ENCODE measurements at places on chromosomes 7 and 10.

DNA sequence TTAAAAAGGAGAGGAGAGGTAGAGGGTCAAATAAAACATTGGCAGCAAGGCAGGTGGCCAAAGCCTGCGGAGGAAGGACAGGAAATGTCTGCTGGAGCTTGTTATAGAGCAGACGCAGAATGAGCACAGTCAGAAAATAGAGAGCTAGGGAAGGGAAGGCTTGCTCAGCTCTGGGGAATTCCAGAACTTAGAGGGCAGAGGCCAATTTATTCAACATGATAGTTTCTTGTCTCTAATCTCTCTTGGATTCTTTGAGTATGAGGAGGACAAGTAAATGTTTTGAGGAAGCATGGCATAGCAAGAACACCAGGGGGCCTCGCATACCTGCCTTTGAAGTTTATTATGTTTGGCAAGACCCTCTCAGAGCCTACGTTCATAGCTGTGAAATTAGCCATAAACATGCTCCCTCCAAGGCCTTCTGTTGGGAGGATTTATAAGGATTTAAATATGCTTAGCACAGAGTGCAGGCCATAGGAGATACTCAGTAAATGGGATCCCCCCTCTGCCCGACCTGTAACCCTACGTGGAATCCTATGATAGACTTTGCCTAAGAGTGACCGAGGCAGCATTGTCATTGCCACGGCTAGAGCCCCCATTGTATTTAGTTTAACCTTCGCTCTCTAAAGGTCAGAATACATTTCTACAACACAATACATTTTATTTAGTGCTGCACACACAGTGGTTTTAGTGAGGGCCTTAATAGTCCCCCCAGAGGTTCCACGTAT, 293.9 kb downstream of the CCDC3 start:
- DNase-seq = peak; percentile 63

GRCh38 chr10:94093286-94093905, 99.7 kb downstream of the PLCE1 start:
- DNase-seq = no peak

DNA sequence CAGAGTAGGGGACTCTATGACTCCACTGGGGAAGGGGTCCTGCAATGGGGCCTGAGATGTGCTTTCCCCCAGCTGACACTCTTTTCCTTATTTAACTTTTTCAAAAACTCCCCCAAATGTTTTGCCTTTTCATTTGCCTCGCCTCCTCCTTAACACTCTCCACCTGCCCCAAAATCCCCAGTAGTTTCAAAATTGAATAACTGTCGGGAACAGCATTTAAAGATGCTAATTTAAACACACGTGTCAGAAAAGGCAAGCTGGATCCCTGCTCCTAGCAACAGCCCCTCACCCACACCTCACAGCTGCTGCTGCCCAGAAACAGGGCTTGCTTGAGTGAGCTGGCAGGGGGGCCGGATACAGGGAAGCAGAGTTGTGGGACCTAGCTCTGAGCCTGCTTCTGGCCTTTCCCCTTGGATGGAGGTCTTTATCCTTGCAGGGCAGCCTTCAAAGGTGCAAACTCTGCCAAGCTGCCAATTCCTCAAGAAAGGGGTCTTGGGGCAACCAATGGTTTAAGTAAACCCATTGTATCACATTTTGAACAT, 115.3 kb downstream of the KCNMA1 start:
- no peak for DNase-seq

- DNase-seq = peak; percentile 89
These were observed 91.9 kb upstream of the MBL2 start for GRCh38 chr10:52864201-52865106.

DNA sequence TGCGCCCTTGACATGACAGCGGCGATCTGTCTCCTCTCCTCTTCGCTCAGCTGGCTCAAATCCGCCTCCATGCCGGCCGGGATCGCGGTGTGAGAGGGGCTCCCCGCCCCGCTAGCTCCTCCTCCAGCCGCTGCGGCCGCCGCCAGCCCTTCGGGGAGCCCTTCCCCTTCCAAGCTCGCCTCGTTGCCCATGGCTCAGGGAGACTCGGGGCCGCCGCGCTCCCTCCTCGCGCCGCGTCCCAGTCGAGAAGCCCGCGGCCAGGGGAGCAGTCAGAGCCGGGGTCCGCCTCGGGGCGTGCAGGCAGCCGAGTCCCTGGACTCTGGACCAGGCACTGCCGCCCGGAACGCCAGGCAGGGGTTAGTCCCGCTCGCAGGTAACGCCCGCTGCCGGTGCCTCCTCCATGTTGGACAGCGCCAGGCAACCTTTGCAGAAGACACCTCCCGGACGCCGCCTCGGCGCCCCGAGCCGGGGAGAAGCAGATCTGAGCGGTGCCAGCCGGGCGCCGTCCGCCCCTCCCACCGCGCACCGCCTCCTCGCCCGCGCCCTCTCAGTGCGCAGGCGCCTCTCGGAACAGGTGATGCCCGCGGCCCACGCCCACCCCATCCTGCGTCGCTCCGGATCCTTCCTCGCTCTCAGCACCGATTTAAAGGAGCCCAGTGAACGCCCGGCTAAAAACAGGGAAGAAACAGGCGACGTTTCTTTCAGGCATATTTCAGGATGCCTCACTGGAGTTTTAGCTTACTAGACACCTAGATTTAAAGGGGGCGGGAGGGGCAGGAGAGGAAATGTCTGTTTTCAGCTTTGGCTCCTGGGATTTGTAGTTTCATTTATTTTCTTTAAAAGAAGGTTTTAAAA, at the start of gene PCLO:
TSS of gene PCLO (minus strand) at position 483 of the 855 bp plus-strand sequence. CDS start at position 191, 292 bp downstream.
- DNase-seq = peak; percentile 67

DNA sequence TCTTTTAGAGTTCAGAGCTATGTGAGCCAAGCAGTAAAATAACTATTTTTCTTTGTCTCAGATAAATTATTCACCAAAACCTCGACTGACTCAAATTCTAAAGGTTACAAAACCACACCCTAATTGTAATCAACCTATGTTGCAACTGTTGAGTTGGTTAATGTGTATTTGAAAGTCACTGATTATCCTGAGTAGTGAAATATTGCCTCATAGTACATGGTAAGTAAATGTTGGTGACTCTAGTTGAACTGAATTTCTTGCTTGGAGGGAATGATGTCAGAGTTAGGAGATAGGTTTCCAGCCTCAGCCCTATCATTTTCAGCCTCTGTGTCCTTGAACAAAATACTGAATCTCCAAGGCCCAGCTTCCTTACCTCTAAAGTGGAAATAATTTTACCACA, 3.0 kb upstream of the CYP2C18 start:
- no peak for DNase-seq

GRCh38 chr7:139016931-139017511, 18.8 kb downstream of the ZC3HAV1L start:
- DNase-seq = peak; percentile 29

GRCh38 chr7:107446988-107447387, 22.9 kb upstream of the GPR22 start:
- DNase-seq = no peak

DNA sequence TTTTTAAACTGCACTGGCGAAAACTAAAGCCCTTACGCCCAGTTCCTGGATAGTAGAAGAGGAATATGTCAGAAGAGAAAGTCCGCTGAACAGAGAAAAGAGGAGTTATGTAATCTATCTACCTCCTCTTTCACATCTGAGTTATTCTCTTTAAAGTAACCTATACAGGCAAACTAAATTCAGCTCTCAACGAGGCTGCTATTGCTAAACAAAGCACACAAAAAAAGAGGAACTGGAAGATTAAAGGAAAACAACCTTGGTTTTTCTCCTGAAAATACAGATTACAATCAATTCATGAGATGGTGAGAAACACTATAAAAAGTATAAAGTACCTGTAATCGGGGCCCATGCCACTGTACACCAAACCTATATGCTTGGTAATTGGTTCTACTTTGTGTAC, 5.8 kb downstream of the PSMA2 start:
- no peak for DNase-seq

- DNase-seq = no peak
These were observed 62.4 kb upstream of the PDK4 start for GRCh38 chr7:95658676-95659075.

GRCh38 chr7:80159802-80160201, 25.2 kb downstream of the GNAI1 start:
- DNase-seq = no peak

- DNase-seq = no peak
These were observed 9.7 kb downstream of the ATP6V0E2 start for GRCh38 chr7:149883452-149883861.

DNA sequence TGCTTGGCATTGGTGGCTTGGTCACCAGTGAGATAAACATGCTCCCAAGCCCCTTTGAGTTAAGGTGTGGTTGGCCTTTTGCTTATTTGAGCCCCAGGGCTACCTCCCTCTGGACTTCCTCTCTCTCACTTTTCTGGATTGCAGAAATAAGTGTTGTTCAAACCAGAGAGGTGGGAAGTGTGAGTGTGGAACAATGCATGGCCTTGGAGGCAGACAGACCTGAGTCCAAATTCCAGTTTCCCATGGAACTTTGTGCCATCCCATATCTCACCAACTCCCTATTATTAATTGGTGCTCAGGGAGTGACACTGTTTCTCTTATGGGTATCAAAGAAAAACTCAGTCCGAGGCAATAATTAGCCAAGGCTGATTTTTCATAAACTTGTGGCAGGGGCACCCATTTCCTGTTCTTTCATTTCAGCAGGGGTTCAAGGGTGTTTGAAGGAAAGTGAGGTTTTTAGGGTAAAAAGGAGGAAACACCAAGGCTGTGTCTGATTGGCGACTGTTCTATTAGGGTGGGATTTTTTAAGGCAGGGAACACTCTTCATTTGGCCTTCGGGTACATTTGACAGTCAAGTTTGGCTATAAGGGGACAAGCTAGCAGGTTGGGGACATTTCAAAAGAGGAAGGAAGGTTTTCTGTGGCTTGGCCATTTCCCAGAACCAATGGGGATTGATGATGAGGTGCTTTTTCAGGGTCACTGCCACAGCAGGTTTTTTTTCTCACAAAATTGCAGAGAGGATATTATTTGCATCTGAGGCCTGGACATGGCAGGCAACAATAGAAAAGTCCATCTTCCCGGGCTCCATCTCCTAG, 148.8 kb upstream of the NPY start:
- DNase-seq = no peak

DNA sequence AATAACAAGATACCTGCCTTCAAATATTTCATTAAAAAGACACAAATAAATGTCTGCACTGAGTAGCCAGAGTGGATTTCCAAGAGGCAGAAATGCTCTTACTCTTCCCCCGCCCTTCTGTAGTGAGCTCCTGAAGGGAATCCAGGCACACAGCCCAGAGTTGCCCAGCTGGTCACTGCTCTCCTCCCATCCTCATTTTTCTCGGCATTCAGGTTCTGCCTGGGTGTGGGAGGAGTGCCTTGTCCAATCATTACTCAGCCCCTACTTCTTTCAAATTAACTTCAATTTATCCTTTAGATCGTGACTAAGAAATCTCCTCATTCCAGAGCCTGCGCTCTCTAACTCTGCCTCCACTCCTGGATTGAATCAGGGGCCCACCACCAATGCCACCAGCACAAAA, 12.2 kb downstream of the CCDC6 start:
- DNase-seq = no peak

- DNase-seq = no peak
These were observed 193.0 kb upstream of the PITRM1 start for GRCh38 chr10:3365630-3366029.

GRCh38 chr10:119658274-119658673, 7.1 kb downstream of the BAG3 start:
- DNase-seq = no peak

- DNase-seq = no peak
These were observed 296.0 kb downstream of the PPP1R3A start for GRCh38 chr7:113622796-113623195.

DNA sequence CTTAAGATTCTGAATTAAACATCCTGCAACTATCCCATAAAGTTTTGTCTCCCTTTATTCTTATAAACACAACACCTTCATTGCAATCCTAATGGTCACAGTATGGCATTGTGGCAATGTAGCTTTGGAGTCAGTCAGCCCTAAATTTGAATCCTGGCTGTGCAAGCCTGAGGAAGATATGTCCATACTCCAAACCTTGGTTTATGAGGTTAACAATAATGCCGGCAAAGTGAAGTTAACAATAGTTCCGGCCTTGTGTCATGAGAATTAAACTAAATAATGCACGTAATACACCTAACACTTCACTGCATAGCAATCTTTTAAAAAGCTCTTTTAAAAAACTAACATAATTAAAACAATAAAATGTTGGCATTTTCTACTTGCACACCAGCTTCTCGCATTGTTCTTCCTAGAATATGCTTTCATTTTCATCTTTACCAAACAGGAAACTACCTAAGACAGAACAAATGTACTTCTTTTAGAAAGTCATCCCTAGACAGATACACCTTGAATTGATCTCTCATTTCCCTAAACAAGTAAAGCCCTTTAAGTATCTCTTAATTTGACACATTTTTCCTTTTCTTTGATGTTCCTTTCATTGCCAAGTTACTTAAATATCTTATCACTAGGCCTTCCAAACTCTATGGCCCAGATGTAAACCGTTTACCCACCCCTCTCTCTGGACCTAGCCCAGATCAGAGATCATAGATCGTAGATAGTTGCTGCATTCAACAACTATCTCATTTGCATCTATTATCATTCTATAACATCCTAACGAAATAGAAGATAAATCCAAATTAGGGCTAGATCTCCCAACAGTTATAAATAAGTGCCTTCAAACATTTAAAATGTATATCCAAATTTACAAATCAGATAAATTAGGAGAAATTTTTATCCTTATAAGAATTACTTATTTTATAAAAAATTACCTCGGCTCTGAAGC, 66.7 kb downstream of the CREB3L2 start:
- DNase-seq = no peak

DNA sequence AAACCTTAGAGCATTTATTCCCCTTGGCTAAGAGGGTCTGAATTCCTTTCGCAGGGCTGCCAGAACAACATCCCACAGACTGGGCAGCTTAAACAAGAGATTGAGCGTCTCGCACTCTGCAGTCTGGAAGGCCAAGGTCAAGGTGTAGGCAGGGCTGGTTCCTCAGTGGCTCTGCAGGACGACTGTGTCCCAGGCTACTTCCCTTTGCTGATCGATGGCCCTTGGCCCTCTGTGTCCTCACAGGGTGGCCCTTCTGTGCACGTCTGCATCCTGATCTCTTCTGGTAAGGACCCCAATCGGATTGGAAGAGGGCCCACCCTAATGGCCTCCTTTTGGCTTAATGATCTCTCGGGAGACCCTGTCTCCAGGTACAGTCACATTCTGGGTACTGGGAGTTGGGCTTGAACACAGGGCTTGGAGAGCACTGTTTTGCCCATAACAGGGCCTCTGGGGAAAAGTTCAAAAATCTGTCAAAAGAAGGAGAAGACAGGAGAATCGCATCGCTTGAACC, 35.1 kb upstream of the DNAJB6 start:
- DNase-seq = no peak

DNA sequence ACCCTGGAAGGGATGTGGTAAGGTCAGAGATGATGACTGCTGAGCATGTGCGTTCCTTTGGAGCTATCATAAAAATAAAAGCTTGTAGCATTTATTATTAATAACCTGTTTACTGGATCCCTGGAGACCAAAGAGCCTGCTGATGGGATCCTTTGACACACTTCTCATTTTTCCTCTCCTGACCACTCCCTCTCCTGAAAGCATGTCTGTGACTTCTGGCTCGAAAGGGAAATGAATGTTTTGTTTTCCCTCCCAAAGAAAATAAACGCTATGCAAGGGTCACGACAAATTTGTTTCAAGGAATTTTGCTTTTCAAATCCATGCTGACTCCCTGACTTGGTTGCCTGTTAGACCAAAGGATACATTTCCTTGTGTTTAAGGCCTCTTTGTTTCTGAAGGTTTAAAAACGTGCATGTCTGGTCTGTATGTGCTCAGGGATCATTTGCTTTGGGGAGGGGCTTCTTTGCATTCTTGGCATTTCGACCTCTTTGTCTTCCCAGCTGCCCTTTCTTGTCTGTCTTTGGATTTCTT, 185.1 kb upstream of the AGK start:
- no peak for DNase-seq

GRCh38 chr7:107609811-107610261, 29.8 kb downstream of the BCAP29 start:
- no peak for DNase-seq
